ENCODE measurements at places on chromosomes 7 and 10.

DNA sequence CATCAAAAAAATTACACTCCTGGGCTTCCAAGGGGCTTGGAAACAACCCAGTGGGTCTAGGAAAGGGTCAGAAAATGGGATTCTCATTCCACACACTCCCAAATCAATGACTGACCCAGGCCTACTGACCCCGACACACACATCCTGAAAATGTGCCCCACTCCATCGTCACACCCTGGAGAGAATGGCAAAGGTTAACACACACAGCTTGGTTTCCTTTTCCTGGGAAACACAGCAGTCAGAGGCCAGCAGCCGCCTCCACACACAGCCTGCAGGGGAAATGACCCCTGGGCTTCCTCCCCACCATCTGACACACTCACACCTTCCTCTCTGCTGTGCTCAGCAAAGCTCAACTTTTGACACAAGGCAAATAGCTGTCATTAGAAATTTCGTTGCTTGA lies 42.9 kb downstream of the SH3PXD2A start:
- no peak for DNase-seq

DNA sequence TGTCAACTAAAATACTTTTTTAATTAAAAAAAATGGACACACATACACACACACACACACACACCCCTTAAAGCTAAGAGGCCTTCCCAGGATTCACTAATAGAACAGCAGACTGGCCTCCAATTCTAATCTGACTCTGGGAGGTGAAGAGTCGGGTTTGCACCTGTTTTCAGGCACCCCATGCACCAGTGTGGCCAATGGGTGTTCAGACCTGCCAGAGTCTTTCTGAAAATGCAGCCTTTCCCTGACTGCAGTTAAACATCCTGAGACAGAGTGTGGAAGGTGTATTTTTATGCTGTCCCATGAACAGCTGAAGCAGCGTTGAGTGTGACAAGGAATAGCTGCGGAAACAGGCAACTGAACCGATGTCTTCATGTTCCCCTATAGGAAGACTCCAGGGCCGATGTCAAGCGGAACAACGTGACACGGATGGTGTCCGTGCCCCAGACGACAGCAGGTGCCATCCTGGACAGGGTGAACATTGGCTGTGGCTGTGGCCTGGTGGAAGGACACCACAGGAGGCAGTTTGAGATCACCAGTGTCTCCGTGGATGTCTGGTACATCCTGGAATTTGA lies 74.6 kb upstream of the LYZL2 start:
- no peak for DNase-seq

- DNase-seq: no peak
Measured at GRCh38 chr7:82241356-82241755, 202.2 kb downstream of the CACNA2D1 start.

DNA sequence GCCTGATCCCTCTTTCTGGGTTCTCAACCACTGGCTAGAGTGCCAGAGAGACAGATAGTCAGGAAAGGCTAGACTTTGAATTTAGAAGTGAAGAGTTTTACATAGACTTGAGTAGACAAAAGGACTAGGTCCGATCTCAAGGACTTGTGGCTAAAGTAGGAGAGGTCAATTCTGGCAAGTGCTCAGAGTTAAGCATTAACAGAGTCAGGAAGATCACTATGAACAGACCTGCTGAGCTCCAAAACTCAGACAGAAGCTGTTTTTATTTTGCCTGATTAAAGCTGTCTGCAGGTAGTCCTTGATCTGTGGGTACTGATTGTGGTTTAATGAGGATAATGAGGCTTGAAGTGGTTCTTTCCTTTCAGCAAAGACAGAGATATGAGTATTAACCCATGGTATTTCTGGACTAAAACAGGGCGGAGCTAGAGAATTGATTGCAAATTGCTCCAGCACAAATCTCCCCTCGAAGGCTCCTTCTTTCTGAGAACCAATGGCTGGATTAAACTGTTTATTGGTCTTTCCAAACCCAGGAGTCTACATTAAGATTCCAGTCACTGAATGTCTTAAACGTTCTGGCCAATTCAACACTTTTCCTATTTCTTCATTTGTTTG lies 423.2 kb downstream of the IPMK start:
- no peak for DNase-seq

DNA sequence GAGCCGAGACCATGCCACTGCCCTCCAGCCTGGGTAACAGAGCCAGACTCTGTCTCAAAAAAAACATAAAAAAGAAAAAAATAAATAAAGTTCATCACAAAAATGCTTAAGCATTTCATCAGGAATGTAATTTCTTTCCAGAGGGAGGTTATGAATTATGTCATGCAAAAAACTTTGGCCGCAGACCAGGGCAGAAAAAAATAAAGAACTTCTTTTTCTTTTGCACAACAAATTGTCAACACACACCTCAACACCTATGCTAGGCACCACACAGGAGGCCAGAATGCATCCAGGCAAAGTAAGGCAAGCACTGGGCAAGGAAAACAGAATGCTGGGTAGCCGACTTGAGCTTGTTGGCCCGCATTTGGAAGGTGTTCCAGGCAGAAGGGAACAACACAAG lies 3.9 kb downstream of the C10orf62 start:
- DNase-seq: no peak

DNA sequence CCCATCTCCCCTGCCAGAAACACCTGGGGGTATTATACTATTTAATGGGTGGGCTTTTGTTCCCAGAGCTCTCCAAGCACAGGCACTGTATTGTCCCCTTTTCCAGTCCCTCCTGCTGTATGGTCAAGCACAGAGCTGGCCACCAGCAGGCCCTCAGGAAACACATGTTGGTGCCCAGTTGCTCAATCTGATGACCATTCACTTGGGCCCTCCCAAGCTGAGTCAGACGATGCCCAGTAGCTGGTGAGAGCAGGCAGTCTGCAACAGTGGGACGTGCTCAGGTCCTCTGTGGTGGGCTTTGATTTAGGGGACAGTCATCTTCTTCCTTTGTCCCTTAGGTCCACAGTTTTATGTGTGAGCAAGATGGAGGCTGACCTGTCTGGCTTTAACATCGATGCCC lies 11.8 kb downstream of the SFXN2 start:
- no peak for DNase-seq

DNA sequence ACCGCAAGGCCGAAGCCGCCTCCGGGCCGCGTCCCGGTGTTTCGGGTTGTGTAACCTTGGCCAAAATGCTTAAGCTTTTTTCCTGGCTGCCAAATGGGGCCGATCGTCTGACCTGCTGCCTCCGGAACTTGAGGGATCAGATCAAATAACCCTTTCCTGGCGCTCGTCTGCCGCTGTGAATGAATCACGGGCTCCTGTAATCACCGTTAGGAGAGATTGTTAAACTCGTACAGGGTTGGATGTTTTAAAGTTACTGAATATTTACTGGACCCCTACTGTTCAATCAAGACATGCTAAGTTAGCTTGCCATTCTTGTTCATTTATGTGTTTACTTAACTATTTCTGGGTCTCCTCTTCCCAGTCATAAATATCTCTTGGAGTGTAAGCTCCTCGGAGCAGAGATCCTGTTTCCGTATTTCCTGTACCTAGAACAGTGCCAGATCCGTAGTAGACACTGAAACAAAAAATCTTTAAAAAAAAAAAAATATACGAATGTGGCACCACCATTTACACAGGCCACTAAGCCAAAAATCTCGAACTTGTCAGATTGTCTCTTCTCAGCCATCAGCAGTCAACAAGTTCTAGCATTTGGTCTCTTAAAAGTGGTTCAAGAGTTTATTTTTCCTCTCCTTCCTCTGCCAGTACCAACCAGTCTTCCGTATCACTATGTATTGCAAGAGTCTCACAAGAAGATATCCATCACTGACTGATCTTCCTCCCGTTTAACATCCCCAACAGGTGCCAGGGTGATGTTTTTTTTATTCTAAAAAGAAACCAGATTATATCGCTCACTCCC lies 650 bp upstream of the TM9SF3 start:
- no peak for DNase-seq

DNA sequence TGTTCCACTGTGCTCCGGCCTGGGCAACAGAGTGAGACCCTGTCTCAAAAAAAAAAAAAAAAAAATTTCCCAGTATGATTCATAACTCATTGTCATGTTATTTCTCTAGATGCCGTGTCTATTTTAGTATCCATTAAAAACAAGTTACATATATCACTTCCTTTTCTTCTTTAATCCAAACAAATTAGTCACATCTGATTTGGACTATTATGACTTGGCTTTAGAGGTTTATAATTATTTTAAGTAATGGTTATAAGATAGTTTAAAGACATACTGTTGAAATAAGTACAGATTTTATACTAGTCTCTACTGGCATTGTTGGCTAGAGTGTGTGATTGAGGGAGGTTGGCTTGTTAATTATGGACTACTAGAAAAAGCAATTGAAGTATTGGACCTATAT lies 53.3 kb downstream of the ZMYND11 start:
- DNase-seq: no peak

DNA sequence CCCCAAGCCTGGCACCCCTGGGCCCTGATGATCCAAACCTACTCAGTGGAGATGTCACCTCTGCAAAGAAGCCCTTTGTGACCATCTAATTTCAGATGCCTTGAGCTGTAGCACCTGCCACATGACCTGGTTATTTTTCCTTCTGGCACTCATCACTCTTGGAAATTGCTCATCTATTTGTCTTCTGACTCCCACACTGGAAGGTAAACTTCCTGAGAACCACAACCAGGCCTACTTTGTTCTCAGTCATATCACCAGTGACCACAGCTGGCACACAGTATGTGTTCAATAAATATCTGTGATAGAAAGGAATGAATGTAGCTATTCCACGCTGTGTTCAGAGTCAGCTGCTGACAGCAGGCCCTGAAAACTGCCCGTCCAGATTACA lies 97.1 kb downstream of the SH3PXD2A start:
- no peak for DNase-seq

DNA sequence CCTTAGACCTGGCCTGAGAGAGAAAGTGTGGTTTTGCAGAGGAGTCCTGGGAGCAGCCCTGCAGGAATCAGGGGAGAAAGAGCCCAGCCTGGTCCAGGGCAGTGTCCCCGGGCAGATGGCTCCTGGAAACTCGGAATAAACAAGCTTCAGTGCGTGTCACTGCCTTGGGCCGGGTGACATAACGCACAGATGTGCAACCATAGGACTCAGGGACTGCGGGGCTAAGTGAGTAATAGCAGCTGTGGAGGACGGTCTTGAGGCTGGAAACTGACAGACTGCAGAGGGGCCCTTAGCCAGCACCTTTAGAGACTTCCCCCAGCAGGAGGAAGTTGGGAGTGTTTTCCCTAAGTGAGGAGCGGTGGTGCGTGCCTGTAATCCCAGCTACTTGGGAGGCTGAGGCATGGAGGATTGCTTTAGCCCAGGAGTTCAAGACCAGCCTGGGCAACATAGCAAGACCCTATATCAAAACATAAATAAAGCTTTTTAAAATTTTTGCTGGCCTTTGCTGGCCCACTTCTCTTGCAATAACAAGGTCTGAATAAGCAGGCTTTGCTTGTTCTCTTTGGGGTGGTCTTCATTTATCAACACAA lies 5.3 kb upstream of the CLIP2 start:
- DNase-seq: no peak

GRCh38 chr7:151272405-151272804 lies 23.9 kb upstream of the SMARCD3 start:
- DNase-seq: no peak

DNA sequence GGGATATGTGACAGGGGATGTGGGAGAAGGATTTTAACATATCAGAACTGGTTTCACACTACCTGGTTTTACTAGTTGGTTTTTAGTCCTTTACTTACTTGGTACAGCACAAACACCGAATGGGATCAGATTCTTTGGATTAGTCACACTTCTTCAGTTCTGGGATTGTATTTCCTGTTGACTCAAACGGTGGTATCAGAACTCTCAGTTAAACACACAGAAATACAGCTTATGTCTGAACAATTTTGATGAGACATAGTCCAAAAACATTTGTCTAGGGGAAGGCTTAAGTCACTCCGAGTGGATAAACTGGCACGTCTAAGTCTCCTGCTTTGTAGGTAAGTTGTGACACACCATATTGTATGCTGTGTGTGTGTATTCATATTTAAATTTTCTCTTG lies 480.5 kb downstream of the PHTF2 start:
- no peak for DNase-seq
